ENCODE measurements at places on chromosomes 13 and 19. TPM values are rescaled to one million over a fixed set of nuclear protein-coding genes. Genes with fewer than 3 reads are reported as not detected.

Gene GRIK5
- not detected for total RNA-seq

Gene TRIM13
- total RNA-seq, result 17.5 TPM

Gene LGALS7B
- 1.0 TPM for total RNA-seq

Gene DLL3
- total RNA-seq, result under 0.01 TPM

Gene LGALS4
- total RNA-seq, result 0.14 TPM

Gene FDX2
- total RNA-seq, result 16.6 TPM

Gene ZNF329
- 12.5 TPM for total RNA-seq

Gene EGLN2
- total RNA-seq, result 73.9 TPM

Gene DNAAF3
- total RNA-seq, result 0.09 TPM

Gene C1QTNF9B
- 0.28 TPM for total RNA-seq

Gene RGCC
- 3.1 TPM for total RNA-seq

Measured in smooth muscle cell of bladder (primary cell).